ENCODE measurements at places on chromosomes 2 and 18.

DNA sequence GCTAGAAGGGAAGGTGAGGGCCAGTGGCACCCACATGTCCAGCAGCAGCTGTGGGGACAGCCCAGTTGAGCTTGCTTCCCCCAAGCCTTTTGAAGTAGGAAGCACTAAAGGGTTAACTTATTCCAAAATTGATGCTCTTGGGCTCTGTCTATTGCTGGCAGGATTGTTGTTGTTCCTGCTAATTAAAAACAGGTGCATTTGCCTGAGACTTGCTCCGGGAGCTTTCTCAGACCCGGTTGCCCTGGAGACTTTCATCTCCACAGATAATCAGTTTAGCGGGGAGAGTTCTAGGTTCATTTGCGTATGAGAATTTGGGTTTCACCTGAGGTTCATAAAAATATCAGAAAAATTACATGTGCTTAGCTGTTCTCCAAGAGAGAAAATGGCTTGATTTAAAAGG, 277.3 kb downstream of the LRATD1 start:
- DNase-seq: no peak

DNA sequence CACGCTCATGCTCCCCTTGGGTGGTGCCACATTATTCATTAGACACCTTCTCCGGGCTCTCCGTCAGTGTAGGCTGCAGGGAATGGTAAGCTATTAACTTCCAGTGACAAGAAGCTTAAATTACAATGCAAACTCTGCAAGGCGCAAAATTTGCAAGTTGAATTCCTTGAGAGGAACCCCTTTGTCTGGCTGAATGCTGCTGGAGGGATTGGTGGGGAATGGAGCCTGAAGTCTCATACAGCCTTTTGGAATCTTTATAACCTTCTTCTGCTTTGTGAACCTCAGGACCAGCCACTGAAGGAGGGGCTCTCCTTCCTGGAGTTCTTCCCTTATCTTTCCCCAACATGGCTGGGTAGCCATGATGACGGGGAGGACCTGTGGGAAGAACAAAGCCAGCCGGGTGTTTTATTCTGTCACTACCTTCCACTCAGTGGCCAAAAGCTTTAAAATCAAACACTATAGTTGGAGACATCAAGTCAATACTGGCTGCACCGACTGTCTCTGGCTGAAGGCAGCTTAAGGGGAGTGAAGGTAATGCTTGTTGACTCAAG, 220.9 kb upstream of the EPHA4 start:
- DNase-seq: no peak

DNA sequence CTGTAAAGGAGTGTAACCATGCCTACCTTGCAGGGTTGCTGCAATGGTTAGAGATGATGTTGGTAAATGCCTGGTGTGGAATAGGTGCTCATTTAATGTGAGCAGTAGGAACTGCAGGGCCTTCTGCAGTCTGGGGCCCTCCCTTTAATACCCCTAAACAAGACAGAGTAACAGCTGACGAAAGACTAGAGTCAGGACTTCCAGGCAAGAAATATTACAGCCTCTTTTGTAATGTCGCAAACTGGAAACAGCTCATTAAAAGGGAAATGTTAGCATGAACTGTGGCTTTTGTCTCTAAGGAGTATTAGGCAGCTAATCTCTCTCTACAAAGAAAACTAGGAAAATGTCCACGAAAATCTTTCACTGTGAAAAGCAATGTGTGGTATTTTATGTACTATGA, 26.0 kb downstream of the MARCO start:
- no peak for DNase-seq

DNA sequence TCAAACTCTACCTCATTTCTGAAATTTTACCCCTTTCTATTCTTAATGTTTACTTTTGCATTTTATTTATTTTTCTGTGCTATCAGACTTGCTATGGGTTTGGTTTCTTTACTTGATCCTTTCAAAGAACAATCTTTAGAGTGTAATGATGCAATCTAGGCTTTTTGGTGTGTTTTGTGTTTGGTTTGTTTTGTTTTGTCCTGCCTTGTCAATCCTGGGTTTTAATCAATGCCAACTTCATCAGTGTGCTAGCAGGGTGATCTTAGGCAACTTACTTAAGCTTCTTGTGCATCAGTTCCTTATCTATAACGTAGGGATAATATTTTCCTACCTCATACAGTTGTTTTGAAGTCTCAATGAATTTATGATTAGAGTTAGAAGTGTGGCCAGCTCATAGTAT, 350.4 kb downstream of the NR4A2 start:
- no peak for DNase-seq

- DNase-seq: no peak
Observed at GRCh38 chr2:71813807-71814470, 333.7 kb downstream of the CYP26B1 start.

DNA sequence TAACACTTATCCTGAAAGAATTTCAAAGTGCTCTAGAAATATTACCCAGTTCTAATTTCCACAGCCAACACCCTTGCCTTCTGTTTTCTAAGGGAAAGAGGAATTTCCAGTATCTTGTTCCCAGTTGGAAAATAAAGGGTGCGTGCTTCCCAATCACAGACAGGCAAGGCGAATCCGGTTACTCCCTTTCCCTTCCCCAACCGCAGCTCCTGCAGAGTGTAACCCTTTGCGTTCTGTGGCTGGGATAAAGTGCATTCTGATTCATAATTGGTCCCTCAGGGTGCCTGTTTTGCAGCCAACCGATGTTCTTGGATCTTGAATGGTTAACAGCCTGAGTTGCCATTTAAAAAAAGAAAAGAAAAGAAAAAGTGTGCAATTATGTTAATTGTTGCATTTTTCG, 40.6 kb upstream of the PGAP1 start:
- no peak for DNase-seq

DNA sequence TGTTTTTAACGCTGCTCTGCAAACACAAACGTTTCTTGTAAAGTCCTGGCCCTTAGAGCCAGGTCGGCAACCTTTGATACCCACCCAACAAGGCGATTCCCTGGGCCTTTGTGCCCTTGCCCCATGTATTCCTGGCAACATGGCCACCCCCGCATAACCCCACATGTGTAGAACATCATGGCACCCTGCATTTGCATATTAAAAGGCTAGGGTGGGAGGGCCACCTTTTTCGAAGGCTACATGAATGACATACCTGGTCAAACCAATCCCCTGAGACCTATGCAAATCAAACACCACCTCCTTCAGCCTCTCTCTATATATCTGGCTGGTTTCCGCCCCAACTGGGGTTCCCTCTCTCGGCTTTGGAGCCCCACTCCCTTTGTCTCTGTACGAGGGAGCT, 105.2 kb downstream of the MYO5B start:
- no peak for DNase-seq

- DNase-seq: no peak
Observed at GRCh38 chr2:187470698-187471097, 22.6 kb upstream of the CALCRL start.
